Midbrain (tissue), 1 donor: ENCODE measurements at places on chromosomes 16 and 17.

- no peak for DNase-seq
Observed at GRCh38 chr17:80468242-80468641, 8.2 kb downstream of the NPTX1 start.

GRCh38 chr16:17244872-17245551 is 225.7 kb downstream of the XYLT1 start:
- no peak for DNase-seq

- DNase-seq = no peak
Observed at GRCh38 chr16:67435758-67436164, 4.8 kb downstream of the HSD11B2 start.

GRCh38 chr17:35129154-35129972 is 7.9 kb downstream of the FNDC8 start:
- no peak for DNase-seq

DNA sequence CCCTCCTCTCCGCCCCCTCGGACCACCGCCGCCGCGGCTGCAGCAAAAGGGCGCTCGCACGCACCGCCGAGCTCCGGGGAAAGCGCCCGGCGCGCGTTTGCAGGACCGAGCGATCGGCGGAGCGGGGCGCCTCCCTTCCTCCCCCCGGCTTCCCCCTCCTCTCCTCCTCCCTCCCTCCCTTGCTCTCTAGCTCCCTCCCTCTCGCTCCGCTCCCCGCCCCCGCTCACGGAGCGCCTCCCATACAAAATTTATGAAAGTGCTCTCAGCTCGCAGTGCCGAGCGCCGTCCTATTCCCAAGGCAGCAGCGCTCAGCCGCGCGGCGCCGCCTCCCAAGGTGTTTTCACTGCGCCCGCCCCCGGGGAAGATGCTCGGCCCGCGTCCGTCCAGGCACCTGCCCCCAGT is at the start of gene RTN4RL1:
Gene RTN4RL1, minus strand, starts transcription at position 115 of the 402 bp plus-strand sequence. CDS start 469 bp downstream, outside the sequence.
- DNase-seq = peak; percentile 32

GRCh38 chr16:20853981-20854620 is 46.1 kb downstream of the DCUN1D3 start:
- no peak for DNase-seq

DNA sequence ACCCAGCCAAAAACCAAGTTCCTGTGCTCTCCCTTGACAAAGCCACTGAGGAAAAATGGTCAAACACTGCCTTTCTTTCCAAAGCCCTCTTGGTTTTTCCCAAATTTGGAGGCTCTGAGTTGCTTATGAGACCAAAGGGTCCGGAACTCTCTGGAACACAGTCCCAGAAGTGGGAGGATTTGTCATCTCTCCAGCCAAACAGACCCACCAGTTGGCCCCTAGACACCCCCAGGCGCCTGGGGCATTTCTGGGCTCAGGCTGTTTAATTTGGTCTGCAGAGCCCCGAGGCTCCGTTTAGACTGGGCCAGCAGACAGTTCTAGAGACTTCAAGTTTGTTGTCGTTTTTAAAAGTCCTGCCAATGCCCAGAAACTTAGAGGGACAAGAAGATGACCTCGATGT is 239.1 kb downstream of the SEC14L1 start:
- DNase-seq = no peak

GRCh38 chr17:82037092-82037888 is at the start of gene DCXR:
DCXR (minus strand) TSS chr17:82037697; CDS start chr17:82037682, 15 bp downstream.
- DNase-seq = peak; percentile 96

DNA sequence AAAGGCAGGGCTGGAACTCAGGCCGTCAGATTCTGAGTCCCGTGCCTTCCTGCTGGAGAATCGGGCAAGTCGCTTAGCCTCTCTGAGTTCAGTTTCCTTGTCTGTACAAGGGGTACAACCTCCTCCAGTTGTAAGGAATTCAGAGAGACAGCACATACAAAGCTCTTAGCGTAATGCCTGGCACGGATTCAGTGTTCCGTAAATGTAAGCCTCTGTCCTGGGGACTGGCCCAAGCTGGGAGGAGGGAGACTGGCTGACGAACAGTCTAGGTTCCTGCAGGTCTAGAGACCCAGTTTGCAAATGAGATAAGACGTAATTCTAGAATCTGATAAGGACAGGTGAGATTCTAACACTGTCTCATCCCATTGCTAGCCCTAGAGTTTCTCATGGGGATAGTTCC is 9.9 kb downstream of the METTL22 start:
- no peak for DNase-seq

DNA sequence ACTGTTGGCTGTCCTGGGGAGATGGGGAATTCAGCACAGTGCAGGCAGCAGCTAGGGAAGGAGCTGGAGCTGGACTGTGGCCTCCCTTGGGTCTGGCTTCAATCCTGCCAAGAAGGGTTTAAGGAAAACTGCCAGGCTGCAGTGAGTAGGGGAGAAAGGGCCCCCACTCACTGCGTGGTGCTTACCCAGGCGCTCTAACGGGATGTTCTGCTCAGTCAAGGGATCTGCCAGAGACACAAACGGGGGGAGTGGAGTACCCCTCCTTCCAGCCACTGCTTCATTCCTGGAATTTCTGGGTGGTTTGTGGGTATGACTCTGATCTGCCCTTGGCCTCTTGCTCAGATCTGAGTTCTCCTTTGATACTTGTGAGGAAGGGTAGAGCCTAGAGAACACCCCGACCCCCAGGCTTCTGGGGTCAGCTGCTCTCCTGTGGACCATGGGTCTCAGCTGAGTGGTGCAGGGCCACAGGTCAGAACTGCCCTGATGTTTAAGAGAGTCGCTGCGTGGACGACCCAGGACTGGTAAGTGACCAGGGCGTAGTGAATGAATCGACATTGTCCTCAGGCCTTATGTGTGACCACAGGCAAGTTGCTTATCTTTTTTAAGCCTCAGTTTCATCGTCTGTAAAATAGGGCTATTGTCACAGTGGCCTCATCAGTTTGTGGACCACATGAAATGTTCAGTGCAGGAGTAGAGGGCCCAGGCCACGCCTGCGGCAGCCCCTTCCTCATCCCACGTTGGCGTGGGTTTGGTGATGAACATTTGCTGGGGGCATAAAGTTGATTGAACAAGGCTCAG is 9.6 kb downstream of the CRISPLD2 start:
- peak; percentile 15 for DNase-seq

DNA sequence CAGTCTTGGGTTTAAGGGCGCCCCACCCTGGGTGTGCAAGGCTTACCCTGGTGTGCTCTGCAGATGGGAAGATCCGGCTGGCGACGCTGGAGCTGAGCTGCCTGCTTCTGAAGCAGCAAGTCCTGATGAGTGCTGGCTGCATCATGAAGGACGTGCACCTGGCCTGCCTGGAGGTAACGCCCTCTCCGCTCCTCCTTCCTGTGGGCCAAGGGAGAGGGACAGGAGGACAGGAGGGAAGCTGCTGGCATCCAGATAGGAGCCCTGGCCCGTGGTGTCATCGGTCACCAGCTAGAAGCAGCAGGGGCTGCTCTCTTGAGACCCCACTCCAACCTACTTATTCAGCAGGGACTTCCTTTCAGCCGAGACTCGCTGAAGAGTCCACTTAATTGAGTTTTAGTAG is 97.8 kb downstream of the CLEC16A start:
- no peak for DNase-seq

DNA sequence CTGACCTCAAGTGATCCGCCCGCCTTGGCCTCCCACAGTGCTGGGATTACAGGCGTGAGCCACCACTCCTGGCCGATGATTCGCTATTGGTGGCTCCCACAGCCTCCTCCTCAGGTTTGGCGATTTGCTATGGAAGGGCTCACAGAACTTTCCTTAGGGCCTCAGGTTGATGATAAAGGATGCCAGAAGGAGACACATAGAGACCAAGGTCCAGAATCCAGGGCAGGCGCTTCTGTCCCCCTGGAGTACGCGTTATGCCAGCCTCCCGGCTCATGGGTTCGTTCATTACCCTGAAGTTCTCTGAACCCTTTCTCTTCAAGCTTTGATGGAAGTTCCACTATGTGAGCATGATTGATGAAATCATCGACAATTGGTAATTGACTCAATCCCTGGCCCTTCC is 19.9 kb downstream of the LGALS3BP start:
- DNase-seq = no peak

- no peak for DNase-seq
Observed at GRCh38 chr17:50477976-50478375, 684 bp upstream of the RSAD1 start.

GRCh38 chr16:27641260-27641659 is 91.3 kb downstream of the KATNIP start:
- no peak for DNase-seq

DNA sequence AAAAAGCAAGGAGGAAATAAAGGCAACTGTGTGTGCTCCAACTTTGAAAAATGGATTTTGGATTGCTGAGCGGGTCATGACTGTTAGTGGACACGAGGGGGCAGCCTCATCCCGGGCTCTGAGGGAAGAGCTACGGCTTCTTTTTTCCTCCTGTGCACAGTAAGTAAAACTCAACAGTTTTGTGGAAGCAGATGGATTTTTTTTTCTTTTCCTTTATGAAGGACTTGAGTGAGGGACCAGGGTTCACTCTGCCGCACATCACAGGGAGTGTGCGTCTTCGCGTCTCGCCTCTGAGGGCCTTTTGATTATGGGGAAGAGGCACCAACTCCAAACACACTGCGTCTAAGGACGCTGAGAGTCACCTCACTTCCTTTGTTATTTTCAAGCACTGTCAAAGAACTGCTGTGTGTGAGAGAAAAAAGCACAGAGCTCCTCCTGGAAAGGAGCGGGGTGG is 80.3 kb upstream of the GOT2 start:
- DNase-seq = peak; percentile 51

- no peak for DNase-seq
Observed at GRCh38 chr17:81511804-81512561, 616 bp downstream of the ACTG1 start.

DNA sequence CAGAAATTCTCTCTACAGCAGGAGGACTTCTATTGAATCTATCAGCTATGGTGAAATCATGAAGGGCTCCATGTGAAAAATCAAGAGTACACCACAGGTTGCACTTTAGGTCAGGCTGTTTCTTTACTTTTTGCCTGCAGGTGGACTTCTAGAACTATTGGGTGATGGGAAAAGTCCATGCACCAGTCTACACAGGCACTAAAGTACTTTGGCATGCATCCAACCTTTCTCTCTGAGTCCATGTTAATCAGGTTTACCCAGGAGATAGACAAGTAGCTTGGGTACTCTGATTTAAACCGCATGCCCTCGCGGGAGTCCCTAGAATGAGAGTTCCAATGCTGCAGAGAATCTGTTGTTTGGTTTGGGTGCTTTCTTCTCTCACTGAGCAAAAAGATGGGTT is 9.1 kb upstream of the ANKFN1 start:
- no peak for DNase-seq

GRCh38 chr16:53092284-53092683 is 37.5 kb downstream of the CHD9 start:
- DNase-seq = no peak

DNA sequence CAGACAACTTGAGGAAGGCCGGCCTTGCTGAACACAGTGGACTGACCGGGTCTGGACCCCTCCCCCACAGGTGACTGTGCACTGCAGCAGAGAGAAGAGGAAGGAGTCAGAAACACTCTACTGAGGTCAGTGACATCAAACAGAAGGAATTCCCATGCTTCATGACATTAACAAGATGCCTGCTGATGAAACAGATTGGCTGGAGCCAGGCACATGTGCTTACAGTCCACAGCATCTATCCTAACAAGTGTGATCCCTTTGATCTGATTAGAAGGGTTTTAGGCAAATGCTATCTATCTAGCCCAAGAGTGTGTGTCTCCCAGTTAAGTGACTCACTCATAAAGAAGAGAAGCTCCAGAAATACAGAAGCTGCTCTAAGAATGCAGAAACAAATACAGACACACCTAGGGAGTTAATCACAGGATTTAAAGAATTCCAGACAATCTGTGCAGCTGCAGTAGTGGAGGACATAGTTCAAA is 90.2 kb downstream of the SYCE1L start:
- no peak for DNase-seq

DNA sequence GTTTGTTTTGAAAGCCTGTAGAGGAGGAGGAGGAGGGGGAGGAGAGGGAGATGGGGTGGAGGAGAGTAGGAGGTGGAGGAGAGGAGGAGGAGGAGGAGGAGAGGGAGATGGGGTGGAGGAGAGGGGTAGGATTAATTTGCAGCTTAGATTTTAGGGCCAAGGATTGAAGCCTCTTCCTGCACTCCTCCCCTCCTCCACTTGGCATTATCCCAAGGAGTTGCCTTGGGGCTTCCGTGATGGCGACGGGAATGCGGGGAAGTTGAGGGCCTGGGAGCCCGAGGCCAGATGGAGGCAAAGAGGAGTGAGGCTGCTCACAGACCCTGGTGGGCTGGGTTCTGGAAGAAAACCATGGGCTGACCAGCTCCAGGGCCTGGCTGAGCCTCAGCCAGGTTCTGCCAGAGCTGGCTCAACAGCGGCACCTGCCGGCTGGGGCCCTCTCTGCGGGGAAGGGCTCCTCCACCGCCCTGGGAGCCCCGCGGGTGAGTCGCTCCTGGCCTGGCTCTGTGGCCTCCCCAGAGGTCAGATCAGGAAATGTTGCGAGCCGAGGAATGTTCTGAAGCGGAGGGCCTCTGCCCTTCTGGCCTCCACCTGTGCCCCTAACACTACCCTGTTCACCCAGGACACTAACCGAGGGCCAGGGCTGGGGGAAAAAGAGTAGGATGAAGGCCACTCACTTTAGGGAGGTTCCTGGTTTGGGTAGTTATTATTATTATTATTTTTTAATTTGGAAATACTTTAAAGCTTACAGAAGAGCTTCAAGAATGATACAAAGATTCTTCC is 23.9 kb upstream of the FMNL1 start:
- peak; percentile 91 for DNase-seq

DNA sequence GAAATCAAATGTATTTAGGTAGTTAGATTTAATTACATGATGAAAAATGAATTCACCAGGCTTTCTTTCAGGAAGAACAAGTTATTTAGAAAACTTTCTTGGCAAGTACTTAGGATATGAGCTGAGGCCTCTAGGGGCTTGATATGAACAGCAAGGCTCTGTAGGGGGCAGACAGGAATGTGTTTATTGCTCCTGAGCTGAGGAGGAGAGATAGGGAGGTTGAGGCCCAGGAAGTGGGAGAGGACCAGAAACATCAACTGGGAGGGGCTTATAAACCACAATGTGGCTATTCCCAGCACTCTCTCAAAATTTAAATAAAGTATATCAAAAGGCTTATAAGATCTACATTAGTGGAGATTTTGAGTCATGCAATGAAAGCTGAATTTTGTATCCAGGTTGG is 154.0 kb upstream of the MAF start:
- DNase-seq = no peak

- no peak for DNase-seq
Observed at GRCh38 chr17:73600103-73600871, 44.0 kb downstream of the SDK2 start.

- DNase-seq = no peak
Observed at GRCh38 chr17:40633871-40634270, 13.7 kb downstream of the SMARCE1 start.

DNA sequence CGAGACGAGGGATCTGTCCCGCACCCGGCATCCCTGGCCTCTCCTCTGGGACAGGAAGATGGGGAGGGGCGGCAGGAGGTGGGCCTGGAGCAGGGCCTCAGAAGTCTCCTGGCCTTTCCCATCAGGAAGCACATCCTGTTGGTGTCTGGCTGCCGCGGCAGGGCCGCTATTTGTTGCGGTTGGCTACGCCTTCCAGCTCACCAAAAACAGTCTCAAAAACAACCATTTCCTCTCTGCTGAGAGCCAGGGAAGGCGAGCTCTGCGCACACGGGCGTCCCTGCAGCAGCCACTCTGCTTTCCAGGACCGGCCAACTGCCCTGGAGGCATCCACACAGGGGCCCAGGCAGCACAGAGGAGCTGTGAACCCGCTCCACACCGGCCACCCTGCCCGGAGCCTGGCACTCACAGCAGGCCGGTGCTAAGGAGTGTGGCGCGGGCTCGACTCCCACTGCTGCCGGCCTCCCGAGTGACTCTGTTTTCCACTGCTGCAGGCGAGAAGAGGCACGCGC is at the start of gene TMEM204:
Gene TMEM204, plus strand, starts transcription at position 224 of the 509 bp plus-strand sequence. CDS start 610 bp downstream, outside the sequence.
- DNase-seq = no peak
